ENCODE measurements at places on chromosomes 7 and 10.

GRCh38 chr10:118662228-118663035, 67.0 kb upstream of the PRLHR start:
- no peak for DNase-seq

- no peak for DNase-seq
These were observed 381.7 kb downstream of the DPP6 start for GRCh38 chr7:154433632-154434598.

DNA sequence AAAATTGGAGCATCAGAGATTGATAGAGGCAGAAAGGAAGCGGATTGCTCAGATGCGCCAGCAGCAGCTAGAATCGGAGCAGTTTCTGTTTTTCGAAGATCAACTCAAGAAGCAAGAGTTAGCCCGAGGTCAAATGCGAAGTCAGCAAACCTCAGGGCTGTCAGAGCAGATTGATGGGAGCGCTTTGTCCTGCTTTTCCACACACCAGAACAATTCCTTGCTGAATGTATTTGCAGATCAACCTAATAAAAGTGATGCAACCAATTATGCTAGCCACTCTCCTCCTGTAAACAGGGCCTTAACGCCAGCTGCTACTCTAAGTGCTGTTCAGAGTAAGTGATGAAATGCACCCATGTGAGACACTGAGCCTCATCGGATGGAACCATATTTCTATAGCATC, 33.1 kb downstream of the STAMBPL1 start:
- no peak for DNase-seq

DNA sequence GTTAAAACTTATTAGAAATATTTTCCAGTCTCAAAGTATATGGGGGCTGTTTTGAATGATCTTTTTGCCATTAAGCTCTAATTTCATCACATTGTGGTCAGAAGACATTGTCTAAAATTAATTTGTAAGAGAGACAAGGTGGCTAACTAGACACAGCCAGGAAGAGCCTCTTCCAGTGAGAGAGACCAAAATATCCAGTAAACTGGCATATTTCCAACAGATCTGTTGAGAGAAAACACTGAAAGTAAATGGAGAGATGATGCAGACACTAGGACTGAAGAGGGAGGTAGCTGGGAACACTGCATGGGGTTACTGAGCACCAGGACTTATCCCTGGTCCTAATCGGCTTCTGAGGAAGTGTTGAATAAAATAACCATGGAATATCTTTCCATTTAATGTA, 101.5 kb upstream of the TAS2R16 start:
- no peak for DNase-seq

DNA sequence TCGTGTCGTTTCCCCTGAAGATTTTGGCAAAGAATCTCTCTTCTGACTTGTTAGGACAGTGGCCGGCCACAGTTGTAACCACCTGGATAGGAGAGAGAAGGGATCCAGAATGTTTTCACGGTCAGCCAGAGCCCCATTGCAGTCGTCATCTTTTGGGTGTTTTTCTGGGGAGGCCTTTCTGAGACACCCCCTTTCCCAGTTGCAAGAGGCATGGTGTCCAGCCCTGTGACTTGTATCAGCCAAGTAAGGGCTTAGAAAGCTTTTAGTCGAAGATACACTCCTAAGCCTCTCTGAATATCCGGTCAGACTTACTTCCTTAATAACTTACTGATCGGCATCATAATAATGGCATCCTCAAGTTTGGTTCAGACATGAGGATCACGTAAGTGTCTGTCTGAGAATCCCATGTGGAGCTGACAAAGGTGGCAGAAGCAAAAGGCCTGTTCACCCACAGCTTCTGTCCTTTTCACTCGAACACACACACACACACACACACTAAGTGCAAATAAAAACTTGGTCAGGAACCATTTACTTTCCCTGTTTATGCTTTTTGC, 435.7 kb upstream of the GALNT17 start:
- DNase-seq, result no peak

DNA sequence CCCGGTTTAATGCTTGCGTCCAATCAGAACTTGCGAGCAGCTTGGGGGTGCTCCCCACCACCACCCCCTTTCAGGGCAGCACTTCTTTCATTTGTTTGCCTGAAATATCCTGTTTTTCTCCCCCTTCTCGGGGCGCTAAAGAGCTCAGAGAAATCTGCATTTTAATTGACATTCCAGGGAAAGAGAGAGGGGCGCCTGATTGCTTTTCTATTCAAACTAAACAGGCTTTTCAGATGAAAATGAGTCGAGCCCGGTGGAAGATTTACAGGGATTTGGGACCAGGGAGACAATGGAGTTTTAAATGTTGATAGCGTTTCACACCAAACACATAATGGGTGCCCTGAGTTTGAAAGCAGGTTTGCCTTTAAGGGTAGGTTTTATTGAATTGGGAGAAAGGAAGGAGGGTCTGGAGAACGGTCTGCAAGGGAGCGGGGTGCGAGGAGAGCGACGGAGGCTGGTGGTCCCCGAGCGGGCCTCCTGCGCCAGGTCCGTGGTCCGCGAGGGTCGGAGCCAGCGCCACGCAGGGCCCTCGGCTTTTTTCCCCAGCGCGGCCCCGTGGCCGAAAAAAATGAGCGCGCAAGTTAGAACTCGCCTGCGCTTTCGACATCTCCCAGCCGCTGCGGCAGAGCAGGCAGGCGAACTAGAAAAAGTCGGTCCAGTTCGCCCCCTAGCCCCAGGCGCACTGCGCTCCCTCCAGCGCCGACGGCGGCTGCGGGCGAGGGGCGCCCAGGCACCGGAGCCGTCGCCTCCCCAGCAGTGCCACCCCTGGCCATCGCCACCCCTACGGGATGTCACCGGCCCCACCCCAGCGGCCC, 1.3 kb downstream of the FGFR2 start:
- no peak for DNase-seq

GRCh38 chr7:824664-825063, 7.6 kb upstream of the SUN1 start:
- no peak for DNase-seq
